ENCODE measurements at places on chromosomes 2 and 18. TPM values are rescaled to one million over a fixed set of nuclear protein-coding genes. Genes with fewer than 3 reads are reported as not detected.

DNA sequence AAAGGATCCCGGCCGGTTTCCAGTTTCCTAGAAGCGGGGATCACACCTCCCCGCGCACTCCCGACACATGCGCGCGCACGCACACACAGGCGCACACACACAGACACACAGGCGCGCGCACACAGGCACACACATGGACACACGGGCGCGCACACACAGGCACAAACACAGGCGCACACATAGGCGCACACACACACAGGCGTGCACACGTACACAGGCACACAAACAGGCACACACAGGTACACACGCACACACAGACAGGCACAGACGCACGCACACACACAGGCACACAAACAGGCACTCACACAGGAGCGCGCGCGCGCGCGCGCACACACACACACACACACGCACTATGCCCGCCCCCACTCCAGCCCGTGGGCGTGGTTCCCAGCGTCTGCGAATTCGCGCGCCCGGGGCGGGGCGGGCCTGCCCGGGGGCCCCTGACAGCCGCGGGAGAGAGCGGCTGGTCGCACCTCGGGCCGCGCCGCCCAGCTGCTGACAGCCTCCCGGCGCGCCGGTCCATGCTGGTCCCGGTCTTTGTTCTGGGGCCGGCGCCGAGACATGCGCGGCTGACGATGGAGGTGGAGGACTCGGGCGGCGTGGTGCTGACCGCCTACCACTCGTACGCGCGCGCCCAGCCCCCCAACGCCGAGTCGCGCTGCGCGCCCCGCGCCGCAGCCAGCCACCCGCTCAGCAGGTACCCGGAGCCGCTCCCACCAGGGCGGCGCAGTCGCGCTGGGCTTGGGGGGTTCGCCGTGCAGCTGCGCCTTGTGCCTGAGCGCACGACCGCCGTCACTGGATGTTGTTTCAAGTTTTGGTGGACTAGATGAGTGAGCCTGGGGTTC, at the start of gene ARHGAP28:
Gene ARHGAP28 (plus strand): TSS at position 470 of the 845 bp plus-strand sequence. CDS start 106 bp downstream, at position 576.
- H3K4me3 ChIP-seq = peak within 1 kb of the TSS; percentile 68
- H3K27me3 ChIP-seq = no peaks in the 10 kb centered on the region
- DNase-seq = no peak
- H3K27ac ChIP-seq = peak within 1 kb of the TSS; percentile 53

DNA sequence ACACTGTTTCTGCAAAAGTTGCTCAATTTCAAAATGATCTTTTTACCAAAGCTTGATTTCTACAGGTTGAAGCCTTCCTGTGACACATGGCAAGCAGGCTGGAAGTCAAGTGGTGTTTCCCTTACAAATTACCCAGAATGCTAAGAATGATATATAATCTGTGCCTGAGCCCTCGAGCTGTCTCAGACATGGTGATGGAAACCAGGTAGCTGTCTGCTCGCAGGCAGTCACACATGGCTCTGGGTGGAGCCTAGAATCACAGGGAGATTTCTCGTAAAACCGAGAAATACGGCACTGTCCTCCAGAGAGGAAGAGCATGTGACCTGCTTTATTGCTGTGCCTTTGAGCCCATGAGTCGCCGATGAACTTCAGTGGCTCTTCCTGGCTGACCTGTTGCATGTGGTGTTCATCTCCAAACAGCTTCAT, 392.9 kb downstream of the ZNF521 start:
- no peaks in the 10 kb centered on the region for H3K36me3 ChIP-seq
- no peak overlapping the region for H3K4me3 ChIP-seq
- H3K27ac ChIP-seq = no peak overlapping the region
- no peaks in the 10 kb centered on the region for H3K27me3 ChIP-seq
- H3K4me1 ChIP-seq = no peaks in the 10 kb centered on the region

GRCh38 chr18:79501006-79501405, 105.3 kb downstream of the NFATC1 start:
- H3K4me1 ChIP-seq = peaks cover 25% of the 10 kb centered on the region
- H3K27ac ChIP-seq = no peak overlapping the region
- no peaks in the 10 kb centered on the region for H3K27me3 ChIP-seq
- H3K36me3 ChIP-seq = no peaks in the 10 kb centered on the region

The CKAP2L gene
- total RNA-seq = 0.23 TPM
